ENCODE measurements at places on chromosomes 16 and 17. TPM values are rescaled to one million over a fixed set of nuclear protein-coding genes. Genes with fewer than 3 reads are reported as not detected.

Gene HAP1
- 0.53 TPM for total RNA-seq

Gene NKD1
- total RNA-seq: 0.74 TPM

Gene KRTAP4-1
- not detected for total RNA-seq

Gene OR3A1
- total RNA-seq: not detected

Gene GCGR
- total RNA-seq: not detected

Gene ABCA10
- total RNA-seq: 0.67 TPM

Gene ARL5C
- total RNA-seq: not detected

Gene MYH1
- not detected for total RNA-seq

Gene IL34
- 0.71 TPM for total RNA-seq

Gene ENPP7
- total RNA-seq: not detected

All from SK-MEL-5 (cell line).